LNCaP clone FGC (cell line): ENCODE measurements at places on chromosomes 5 and 9.

GRCh38 chr9:92850898-92851297 is 26.9 kb downstream of the ZNF484 start:
- no peak for DNase-seq

DNA sequence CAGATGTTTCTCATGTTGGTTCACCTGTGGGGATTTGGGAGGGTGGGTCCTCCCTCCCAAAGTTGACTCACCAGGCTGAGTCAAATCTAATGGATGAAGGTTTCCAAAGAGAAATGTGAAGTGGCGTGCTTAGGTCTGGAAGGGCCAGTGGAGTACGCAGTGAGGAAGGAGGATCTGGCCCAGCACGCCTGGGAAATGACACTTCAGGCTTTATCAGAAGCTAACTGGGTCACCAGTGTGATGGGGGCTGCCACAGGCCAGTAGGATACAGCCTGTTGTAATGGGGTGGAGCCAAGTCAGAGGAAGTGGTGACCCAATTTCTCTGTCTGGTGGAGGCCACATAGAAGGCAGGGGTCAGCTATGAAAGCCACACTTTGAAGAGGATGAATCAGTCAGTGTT is 18.0 kb downstream of the POLR1E start:
- DNase-seq: no peak

DNA sequence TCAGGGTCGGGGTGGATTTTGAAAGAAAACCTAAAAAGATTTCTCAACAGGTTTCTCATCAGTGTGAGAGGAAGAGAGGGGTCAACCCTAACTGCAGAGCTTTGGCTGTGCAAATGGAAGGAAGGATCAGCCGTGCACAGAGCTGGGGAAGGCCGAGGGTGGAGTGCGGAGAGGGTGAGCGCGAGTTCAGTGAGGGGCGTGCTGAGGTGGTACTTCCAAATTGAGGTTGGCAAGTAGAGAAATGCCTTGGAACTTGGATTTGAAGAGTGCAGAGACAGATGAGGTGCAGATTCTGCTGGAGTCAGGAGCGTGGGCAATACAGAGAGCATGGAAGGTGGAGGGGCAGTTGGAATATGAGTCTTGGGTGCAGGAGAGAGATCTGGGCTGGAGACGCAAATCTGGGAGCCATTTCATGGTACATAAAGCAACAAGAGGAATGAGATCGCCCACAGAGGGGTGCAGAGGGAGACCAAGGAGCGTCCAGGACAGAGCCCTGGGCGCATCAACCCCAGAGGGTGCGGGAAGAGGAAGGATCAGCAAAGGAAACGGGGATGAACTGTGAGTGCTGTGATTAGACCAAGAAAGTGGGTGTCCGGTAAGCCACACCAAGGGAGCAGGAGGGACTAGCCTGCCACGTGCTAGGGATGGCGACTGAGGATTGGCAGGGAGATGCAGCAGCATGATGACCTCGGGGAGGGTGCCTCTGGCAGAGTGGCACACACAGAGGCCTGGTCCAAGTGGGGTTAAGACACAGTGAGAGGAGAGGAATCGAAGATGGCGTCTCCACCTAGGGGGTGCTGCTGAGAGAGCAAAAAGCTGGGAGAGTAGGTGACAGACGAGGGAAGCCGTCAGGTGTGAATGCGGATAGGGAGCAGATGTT is 105.8 kb downstream of the ADAMTS2 start:
- no peak for DNase-seq

DNA sequence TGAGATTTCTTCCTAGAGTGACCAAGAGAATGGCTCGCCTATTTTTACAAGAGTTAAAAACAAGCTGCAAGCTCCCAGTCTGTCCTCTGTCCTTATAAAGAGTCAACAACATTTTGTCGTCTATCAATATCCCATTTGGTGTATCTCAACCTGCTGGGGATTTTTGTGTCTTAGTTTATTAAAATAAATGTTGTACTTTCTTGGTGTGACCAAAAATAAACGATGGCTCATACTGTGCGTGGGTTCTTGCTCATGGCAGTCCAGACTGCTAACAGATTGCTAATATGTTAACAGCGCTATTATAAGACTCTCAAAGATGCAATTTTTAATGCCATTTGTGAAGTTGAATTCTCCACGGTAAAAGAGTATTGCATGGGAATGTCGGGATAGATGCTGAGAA is 569.9 kb downstream of the GABRG2 start:
- no peak for DNase-seq

DNA sequence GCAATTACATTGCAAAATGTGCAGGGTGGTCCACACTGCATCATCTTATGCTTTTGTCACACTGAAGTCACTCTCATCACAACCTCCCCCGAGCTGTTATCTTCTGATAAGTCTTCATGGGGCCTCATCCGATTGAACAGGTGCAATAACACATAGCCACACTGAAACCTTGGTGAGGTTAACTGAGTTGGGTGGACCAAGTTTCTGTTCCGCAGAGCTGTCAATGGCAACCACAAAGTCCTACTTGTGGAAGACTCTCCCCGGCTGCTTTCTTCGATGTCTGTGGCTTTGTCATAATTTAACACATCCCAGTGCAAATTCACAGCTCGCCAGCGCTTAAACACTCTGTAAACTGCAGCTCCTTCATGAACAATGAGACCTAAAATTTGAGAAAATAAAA is 112.2 kb downstream of the MARCHF11 start:
- DNase-seq: no peak

DNA sequence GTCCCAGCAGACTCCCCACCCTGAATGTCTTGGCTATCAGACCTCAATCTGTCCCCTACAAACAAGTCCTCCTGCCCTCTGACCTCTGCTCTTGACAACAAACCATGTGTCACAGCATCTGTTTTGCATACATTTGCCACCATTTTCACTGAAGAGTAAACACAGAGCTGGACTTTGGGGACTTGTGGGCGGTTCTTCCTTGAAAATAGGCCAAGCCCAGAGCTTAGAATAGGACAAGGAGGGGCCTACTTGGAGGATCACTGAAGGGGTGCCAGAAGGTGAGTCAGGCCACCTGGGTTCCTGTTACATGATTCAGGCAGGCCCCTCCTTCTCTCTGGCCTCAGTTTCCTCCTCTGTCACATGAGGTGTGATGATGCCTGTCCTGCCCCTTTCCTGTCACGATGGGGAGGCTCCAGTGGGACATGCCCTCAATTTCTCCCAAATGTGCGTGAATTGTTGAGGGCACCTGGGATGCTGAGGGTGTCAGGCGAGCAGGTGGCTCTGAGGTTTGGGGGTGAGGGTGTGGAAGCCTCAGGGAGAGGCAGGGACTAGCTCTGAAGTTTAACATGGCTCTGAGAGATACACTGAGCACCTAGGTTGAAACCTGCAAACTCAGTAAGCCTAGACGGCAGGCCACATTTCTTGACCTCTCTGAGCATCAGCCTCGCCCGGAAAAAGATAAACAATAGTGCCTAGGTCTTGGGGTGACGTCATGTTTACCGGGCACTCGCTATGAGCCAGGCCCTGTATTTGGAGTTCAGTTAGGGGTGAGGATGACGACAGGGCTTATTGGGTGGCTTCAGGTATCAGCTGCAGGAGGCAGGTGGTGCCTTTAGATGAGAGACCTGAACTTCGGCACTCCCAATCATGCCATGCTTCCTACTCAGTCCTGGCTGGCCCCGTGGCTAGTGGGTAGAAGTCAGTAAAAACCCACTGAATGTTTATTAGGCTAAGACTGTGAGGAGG is 107.6 kb upstream of the PITX1 start:
- DNase-seq: no peak

DNA sequence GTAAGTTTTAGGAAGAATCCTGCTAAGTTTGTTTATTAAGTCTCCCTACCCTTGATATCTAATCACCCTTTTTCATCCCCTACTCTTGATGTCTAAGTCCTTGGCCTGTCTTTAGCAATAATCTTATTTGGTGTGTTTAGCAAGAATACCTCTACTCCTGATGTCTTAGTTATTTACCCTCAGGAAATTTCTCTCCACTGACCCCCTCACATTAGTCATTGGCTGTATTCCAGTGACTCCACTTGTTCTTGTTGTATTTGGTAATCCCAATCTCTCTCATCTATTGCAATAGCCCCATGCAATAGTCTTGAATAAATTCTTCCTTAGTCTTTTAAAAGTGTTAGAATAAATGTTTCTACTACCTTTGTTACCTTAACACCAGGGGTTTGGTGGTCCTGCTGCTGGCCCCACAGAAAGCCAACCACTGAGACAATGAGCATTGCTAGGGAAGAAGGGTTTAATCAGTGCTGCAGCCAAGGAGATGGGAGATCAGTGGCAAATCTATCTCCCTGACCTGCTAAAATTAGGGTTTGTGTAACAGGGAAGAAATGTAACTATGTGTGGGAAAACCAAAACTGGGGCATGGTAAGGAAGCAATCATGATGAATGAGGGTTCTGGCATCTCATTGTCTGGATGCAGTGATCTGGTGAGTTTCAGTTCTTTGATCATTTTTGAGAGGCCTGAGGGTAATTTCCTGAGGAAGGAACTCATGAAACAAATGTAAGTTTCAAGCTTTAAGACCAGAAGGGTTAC is 236.4 kb upstream of the DAB2 start:
- DNase-seq: no peak

- DNase-seq: no peak
Measured at GRCh38 chr5:95809414-95809960, 13.0 kb downstream of the GLRX start.

GRCh38 chr9:134778841-134779411 is 101.7 kb upstream of the FCN2 start:
- peak; percentile 59 for DNase-seq

- DNase-seq: no peak
Measured at GRCh38 chr9:77417566-77417965, 230.6 kb downstream of the GNA14 start.

GRCh38 chr9:36748322-36748899 is 175.7 kb downstream of the MELK start:
- no peak for DNase-seq

DNA sequence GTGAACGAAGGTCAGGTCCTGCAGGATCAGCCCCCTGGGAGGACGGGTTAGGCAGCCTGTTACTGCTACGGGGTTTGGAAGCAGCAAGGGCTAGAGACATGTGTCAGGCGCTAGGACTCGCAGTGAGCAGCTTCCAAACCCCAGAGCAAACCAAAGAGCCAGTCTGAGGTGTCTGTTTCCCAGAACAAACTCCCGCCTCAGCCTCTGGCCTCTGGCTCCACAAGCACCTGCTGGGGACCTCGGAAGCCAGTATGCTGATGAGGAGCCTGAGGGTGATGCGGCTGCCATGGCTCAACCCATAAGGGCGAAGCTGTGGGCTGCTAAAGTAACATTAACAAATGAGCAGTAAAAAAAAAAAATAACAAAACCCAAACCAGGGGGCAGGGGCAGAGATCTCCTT is 35.0 kb downstream of the PRRT1B start:
- DNase-seq: peak; percentile 40

DNA sequence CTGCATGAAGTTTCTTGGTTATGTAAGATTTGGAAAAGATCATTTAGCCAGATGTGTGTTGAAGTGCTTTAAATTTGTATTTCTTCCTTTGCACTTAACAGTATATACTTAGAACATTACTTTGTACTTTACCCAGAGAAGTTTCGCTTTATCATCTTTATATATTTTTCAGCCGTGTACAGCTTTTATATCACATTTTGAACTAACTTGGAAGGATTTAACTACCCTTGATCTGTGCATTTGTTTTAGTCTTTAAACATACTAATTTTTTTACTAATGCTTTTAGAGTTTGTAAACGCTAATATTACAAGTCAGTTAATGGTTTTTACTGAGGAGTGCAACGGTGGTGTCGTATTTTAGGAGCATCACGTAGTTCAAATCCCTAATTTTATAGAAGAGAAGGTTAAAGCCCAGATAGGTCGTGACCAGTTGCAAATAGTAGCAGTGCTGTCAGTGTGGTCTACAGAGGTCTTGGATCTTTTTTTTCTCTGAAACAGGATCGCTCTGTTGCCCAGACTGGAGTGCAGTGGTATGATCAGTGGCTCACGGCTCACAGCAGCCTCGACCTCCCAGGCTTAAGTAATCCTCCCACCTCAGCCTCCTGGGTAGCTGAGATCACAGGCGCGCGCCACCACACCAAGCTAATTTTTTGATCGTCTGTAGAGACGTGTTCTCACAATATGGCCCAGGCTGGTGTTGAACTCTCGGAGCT is 2.0 kb downstream of the MATR3 start:
- no peak for DNase-seq

GRCh38 chr5:28580616-28581015 is 1542.2 kb upstream of the CDH9 start:
- DNase-seq: no peak

DNA sequence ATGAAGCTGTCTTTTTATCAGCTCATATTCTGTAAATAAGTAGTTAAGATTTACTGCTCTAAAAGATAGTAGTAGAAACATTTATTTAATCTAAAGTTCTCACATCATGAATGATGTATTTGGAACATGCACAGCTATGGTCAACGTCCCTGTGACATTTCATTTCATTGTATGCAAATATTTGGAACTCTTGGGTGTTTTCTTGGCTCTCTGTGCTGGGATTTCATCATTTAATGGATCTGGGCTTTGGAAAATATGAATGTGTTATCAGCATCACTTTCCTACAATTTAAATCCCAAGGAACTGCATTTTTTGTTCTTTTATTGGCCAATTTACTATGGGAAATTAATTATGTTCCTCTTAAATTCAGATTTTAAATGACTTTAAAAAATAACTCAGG is 462.9 kb downstream of the SEMA5A start:
- no peak for DNase-seq

GRCh38 chr5:170619869-170620268 is 116.0 kb downstream of the KCNIP1 start:
- no peak for DNase-seq

- DNase-seq: peak; percentile 79
Measured at GRCh38 chr9:121844098-121844497, 192.7 kb downstream of the DAB2IP start.

DNA sequence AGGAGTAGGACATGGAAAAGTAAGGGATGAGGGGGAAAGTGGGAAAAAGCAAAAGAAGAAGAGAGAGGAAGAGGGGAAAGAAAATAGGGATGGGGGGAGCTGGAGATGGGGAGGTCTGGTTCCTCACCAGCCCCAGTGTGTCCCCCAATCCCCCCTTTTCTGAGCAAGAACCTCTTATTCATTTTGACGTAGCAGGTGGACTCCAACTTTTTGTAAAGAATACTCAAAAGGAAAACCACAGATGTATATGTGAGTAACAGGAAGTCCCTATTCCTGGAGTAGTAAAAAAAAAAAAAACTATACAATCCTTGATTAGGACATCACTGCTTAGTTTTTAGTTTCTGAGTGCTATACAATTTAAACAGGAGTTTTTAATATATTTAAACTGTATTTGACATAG is 3.9 kb upstream of the CFAP95 start:
- no peak for DNase-seq

- peak; percentile 40 for DNase-seq
Measured at GRCh38 chr5:111680737-111681413, 76.1 kb downstream of the NREP start.

DNA sequence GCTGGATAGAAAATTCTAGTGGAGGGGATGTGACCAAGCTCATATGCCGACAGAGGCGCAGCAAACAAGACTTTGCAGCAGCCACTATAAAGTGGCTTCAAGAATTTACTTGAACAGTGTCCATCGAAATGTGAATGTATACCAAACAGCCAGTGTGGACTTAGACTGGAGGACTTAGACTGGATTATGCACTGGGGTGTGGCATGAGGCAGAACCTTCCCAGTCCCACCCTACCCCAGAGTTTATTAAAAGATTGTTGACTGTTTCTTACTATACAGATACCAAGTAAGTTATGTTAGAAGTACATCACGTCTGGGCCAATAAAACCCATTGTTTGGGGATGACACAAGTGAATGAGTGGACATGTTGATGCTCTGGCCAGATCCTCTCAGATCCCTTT is 561.3 kb upstream of the KLF4 start:
- DNase-seq: no peak
